ENCODE measurements at places on chromosomes 2 and 18.

- no peak for DNase-seq
These were observed 57.7 kb downstream of the ASAP2 start for GRCh38 chr2:9264301-9264700.

DNA sequence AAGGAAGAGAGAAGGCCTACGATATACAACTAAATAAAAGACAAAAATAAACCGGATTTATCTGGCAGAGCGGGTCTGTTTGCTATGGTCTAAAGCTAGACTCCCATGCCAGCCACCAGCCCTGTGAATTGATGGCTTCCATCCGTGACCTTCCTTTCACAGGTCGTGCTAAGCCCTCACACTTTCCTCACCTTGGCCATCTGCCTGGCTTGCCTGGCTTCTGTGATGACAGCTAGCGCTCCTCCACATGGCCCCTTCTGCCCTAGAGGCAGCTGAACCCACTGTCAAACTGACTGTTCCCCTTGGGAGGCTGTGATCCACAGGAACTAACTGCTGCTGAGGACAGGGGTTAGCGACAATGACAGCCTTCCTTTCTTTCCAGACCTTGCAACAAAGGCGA, 32.5 kb downstream of the GAREM1 start:
- DNase-seq, result no peak

GRCh38 chr2:177072090-177072489, 140.5 kb upstream of the HNRNPA3 start:
- no peak for DNase-seq

DNA sequence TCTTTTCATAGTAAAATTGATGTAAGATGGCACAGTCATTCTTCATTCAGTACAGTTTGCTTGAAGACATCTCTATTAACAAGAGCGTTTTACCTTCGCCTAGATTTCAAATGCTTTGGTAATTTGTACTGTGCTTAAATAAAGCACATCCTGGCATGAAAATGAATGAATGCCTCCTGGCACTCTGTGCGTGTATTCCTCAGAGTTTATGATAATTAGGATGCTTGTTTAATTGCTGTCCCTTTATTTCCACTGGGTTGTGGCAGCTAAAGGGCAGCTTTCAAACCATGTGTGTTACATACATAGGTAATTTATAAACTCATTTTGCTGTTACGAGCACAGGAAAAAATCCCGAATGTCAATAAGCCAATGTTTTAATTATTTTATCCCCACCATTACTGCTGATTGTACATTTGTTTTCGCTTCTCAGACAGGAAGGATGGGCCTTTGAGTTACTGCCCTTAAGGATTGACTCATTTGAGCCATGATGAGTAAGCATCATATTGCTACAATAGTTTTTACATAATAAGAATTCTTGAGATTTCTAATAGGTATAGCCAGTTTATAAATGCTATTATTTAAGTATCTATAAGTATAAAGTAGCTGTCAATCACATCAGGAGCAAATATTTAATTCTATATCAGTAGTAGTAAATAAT, 516.5 kb downstream of the XIRP2 start:
- no peak for DNase-seq

- no peak for DNase-seq
These were observed 35.4 kb downstream of the CACNB4 start for GRCh38 chr2:152063325-152063924.

- DNase-seq, result no peak
These were observed 101.0 kb downstream of the UNC80 start for GRCh38 chr2:209872675-209873074.

DNA sequence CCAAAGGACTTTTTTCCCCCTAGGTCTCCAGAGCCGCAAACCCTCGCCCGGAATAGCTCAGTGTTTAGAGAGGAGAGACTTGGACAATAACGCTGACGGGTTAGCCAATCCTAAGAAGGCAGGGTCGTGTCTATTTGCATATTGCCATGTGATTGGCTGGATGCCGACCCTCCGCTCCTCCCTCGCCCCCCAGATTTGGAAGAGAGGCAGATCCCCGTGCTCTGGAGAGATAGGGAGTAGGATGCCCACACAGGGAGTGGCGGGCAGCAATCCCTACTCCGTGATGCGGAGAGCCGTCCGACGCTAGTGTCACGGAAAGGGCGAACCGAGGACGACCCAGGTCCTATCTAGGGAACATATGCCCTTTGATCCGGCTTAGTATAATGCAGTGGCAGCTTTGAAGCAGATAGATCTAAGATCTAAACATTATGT, 1.4 kb downstream of the WNT6 start:
- DNase-seq, result no peak

GRCh38 chr18:9753846-9754245, 45.7 kb downstream of the RAB31 start:
- DNase-seq, result no peak

GRCh38 chr18:25140124-25140961, 211.6 kb downstream of the ZNF521 start:
- no peak for DNase-seq

Data from stimulated activated CD4-positive, alpha-beta T cell treated with anti-CD3 and anti-CD28 coated beads, Interleukin-1b, Interleukin-23, amount 100 ng/mL, for 1 hour (primary cell).